COLO829 (cell line): ENCODE measurements at places on chromosomes 6 and 20.
A peak's percentile ranks its signal among the peaks of the same experiment; 100 is the strongest.

DNA sequence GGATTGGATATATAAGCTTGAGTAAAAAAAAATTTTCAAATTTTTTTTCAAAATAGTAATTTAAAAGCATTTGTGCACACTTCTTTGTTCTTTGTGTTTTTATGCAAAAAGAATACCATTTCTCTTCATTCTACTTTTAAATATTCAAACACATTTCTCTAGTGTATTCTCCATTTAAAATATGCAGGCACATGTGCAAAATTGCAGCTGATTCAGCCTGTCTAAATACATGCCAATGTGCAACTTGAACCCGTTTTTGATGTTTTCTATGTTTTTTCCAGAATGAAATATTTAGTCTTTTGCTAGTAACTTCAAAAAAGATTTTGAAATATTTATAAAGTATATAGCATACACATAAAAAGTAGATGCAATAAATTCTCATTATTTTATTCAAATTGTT is 411.8 kb downstream of the MMUT start:
- no peak for DNase-seq

DNA sequence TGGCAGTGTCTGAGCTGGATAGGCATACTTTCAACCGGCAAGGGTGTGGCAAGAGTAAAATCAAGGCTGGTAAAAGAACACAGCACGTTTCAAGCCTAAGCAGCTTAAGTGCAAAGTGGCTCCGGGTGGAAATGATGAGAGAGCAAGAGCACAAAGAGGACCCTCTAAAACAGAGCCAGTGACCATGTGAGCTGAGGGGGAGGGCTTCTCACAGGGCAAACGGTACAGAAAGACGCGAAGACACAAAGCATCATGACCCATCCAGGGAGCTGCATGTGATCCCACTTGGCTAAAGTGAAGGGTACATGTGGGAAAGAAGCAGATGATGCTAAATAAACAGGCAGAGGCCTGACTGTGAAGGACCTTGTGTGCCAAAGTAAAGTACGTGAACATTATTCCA is 25.7 kb downstream of the FKBP5 start:
- DNase-seq, result no peak

DNA sequence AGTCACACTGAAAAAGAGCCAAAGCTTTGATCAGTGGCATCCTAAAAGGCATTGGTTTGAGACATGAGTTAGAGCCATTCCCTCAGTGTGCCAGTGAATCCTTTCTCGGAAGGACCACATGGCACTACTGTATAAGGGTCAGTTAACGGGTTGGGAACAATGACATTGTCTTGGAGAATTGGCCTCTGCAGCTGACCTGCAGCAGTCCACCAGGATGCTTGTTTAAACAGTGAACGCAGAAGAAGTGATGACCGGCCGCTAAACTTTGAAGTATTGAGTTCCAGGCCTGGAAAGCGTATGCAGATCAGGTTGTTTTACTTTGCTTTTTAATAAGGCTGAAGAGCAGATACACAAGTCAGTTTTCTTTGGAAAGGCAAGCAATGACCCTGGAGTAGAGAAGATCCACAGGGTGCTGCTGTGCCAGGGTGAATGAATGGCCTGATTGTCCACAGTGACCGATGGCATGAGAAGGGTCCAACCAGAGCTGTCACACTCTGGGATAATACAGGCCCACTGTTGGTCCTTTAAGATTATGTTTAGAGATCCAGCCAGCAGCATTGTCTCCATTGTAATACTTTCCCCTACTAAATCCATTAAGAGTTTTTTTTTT is 57.8 kb downstream of the GMPR start:
- DNase-seq, result no peak

GRCh38 chr6:20402342-20403069 is 827 bp downstream of the E2F3 start:
- DNase-seq, result peak; percentile 42

DNA sequence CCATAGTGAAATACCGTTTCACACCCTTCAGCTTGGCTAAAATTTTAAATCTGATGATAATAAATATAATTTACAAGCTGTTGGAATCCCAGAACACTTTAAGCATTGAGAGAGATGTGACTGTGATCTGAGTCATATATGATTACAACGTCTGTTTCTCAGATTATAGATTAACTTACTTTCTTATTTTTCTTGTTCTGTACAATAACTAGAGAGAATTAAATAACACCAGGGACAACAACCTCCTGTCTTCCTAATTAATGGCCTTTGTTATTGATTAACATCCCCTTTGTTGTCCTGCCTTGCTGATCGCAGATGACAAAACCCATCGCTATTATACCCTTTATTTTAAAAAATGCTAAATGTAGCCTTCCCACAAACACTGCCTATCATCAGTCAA is 87.8 kb upstream of the EZR start:
- no peak for DNase-seq

- no peak for DNase-seq
These were observed 1076.4 kb downstream of the HACE1 start for GRCh38 chr6:103783329-103783728.

GRCh38 chr6:109292983-109293586 is 89.2 kb downstream of the CD164 start:
- no peak for DNase-seq
